ENCODE measurements at places on chromosomes 11 and 22.

GRCh38 chr22:25066861-25067435, 114.4 kb downstream of the KIAA1671 start:
- DNase-seq, result no peak

GRCh38 chr11:28537822-28538221, 429.6 kb downstream of the METTL15 start:
- DNase-seq, result no peak

DNA sequence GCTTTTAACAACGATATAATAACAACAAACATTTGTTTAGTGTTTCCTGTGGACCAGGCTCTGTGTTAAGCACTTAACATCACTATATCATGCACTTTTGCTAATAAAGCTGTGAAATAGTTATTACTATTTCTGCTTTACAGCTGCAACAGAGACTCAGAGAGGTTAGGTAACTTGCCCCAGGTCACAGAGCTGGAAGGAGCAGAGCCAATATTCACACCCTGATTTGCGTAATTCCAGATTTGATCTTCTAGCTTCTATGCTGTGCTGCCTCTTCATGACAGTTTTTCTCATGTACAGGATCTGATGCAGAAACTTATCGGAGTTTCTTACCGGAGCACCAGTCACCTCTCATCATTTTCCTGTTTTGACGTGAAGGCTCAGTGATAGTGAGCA, 33.6 kb upstream of the EHF start:
- DNase-seq, result no peak

GRCh38 chr11:39374963-39375698, 2084.3 kb downstream of the LRRC4C start:
- DNase-seq, result no peak

- no peak for DNase-seq
Observed at GRCh38 chr11:27234043-27234668, 128.9 kb downstream of the CCDC34 start.

DNA sequence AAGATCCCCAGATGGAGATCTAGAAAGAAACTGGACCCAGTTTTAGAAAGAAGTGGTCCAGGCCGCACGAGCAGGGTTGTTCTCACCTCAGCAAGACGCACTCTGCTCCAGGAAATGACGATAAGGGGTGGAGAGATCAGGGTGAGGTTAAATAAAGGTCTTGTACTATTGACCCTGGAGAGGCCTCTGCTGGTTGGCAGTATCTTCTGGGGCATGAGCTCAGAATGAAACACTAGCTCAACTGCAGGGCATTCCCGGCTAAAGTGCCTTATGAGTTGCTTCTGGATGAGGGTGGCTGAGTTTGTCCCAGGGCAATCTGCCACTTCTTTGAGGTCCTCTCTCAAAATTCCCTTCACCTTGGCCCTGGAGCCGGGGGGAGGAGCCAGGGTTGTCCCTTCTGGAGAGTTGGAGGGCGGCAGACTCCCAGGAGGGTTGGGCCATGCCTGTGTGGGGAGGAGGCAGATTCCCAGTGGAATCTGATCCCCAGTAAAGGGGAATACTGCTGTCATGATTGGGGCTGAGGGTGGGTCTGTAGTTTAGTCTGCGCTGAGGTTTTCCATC, 10.9 kb downstream of the USP2 start:
- DNase-seq, result no peak

GRCh38 chr11:80860632-80861031, 1419.8 kb upstream of the TENM4 start:
- DNase-seq, result no peak

- DNase-seq, result no peak
Observed at GRCh38 chr11:4626207-4627099, 10.8 kb upstream of the OR51D1 start.

GRCh38 chr11:45332276-45332934, 46.3 kb upstream of the SYT13 start:
- DNase-seq, result no peak

GRCh38 chr11:111441443-111441842, 62.4 kb upstream of the POU2AF1 start:
- DNase-seq, result no peak

- no peak for DNase-seq
Observed at GRCh38 chr22:19942157-19943081, 801 bp upstream of the TXNRD2 start.

- DNase-seq, result no peak
Observed at GRCh38 chr22:33848251-33848650, 72.0 kb downstream of the LARGE1 start.

- no peak for DNase-seq
Observed at GRCh38 chr11:57313788-57314135, 11.0 kb downstream of the TNKS1BP1 start.

DNA sequence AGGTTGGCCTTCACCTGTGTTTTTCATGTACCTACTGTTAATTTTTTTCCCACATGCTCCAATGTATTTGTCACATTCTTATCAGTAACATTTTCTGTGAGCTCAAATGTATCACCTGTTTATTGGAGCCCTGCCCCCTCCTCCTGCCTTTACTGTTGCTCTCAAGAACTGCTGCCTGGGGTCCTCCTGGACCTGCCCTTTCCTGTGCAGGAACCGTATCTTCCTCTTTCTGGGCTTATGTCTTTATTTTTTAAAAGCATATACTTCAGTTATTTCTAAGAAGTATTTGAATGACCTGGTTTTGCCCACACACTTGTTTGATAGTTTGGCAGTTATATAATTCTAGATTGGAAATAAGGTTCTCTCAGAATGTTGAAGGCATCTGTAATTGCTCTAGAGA, 5.9 kb downstream of the FAM118B start:
- DNase-seq, result no peak

DNA sequence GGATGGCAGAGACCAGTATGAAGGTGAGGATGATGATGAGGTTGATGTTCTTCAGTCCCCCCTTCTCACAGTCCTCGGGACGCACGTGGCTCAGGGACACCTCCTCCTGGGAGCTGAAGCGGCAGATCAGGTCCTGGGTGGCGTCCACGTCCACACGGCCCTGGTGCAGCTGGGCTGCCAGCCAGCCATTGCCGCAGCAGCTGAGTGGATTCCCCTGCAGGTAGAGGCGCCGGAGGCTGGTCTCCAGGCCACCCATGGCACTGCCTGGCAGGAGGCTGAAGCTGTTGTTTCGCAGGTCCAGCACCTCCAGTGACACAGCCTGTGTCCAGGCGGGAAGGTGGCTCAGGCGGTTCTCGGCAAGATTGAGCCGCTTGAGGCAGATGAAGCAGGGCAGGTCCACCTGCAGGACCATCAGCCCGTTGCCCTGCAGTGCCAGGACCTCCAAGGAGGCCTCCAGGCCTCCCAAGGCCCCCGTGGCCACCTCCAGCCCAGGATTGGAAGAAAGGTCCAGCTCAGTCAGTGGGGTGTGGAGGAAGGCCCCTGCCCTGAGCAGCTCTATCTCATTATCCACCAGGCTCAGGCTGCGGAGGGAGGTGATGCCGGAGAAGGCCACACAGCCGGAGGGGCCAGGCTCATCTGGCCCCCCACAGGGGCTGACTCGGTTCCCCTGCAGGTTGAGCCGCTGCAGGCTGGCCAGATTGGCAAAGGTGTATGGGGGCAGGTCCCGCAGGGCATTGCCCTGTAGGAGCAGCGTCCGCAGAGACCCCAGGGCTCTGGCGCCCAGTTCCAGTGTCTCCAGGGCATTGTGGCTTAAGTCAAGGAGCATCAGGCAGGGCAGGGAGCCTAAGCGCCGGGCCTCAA, 10.6 kb downstream of the LRRC32 start:
- no peak for DNase-seq

DNA sequence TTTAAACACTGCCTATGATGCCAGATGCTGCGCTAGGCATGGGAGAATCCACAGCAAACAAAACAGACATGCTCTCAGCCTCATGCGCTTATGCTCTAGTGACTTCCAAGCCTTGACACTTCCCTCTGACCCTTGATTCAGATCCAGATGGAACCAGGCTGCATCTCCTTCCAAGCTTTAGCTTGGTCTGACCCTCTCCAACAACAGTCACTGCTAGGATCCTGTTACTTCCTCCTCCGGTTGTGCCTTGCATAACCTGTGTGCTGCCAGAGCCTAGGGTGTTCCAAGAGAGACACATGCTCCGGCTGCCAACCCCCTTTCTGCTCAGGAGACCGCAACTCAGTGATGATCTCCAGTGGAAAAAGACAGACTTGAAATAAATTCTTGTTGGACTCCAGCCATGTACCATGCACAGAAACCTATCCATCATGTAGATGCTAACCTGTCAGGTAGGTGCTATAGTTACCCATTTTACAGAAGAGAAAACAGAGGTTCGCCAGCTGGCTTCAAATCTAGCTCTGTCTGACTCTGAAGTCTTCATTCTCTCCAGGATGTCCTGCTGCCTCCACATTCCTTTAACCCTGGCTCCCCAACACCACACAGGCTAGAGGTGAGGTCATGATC, 136.3 kb upstream of the TEAD1 start:
- DNase-seq, result no peak

GRCh38 chr11:70661761-70662501, 263.6 kb downstream of the CTTN start:
- no peak for DNase-seq

DNA sequence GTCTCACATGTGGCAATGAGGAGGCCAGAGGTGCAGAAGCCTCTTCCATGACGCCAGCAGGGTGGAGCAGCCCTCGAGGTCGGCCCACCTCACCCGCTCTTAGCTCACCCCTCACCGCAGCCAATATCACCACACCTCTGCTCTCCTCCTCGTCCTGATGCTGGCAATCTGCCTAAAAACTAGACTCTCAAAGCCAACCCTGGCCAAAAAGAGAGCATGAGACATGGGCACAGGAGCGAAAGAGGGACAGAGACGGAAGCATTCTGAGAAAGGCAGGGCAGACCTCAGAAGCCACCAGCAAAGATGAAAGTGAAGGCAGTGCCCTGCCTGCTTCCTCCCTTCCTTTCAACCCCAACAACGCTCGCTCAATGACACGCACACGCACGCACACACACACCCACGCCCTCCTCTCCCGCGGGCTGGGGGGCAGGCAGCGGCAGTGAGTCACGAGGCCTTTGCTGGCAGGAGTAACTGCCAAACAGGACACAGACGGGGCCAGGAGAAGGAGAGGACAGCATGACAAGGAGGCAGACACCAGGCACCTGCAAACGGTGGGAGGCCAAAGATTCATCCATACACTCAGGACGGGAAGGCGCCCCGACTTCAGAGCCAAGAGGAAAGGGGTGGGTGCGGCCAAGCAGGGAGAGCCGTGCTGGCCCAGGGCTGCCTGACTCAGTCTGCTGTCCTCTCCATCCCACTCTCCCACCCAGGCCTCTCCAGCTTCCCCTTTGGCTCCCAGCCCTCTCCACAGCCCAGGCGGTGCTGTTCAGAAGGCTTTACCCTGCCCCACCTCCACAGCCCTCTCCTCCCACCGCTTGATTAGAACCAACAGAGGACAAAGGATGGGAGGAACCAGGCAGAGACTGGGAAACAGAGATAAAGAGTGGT, 11.4 kb downstream of the IGSF9B start:
- no peak for DNase-seq

- no peak for DNase-seq
Observed at GRCh38 chr11:57406337-57406904, 16.0 kb upstream of the PRG2 start.

- no peak for DNase-seq
Observed at GRCh38 chr11:69914286-69915150, 95.3 kb upstream of the FGF3 start.

GRCh38 chr22:44711690-44712555, 9.9 kb downstream of the PRR5 start:
- DNase-seq, result no peak

GRCh38 chr11:3834664-3835461, 5.9 kb downstream of the RHOG start:
- DNase-seq, result no peak

DNA sequence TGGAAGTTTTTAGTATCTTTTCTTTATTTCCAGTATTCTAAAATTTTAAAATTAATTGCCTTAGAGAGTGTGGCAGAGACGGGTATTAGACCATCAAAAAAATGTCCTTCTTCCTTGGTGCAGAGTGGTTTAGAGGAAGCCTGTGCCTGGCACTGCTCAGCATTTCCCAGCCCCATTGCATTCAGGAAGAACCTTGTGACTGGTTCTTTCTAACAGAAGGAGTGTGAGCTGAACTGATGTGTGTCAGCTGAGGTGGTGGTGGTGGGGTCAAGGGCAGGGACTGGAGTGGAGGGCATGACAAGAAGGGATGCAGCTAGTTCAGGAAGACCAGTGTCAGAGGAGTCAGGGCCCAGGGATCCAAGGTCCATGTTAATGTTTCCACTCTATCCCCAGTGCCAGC, 58.7 kb upstream of the FDX1 start:
- DNase-seq, result no peak

- no peak for DNase-seq
Observed at GRCh38 chr11:102223859-102224258, 93.4 kb upstream of the BIRC3 start.

- DNase-seq, result no peak
Observed at GRCh38 chr11:72425053-72425980, 9.0 kb downstream of the CLPB start.

DNA sequence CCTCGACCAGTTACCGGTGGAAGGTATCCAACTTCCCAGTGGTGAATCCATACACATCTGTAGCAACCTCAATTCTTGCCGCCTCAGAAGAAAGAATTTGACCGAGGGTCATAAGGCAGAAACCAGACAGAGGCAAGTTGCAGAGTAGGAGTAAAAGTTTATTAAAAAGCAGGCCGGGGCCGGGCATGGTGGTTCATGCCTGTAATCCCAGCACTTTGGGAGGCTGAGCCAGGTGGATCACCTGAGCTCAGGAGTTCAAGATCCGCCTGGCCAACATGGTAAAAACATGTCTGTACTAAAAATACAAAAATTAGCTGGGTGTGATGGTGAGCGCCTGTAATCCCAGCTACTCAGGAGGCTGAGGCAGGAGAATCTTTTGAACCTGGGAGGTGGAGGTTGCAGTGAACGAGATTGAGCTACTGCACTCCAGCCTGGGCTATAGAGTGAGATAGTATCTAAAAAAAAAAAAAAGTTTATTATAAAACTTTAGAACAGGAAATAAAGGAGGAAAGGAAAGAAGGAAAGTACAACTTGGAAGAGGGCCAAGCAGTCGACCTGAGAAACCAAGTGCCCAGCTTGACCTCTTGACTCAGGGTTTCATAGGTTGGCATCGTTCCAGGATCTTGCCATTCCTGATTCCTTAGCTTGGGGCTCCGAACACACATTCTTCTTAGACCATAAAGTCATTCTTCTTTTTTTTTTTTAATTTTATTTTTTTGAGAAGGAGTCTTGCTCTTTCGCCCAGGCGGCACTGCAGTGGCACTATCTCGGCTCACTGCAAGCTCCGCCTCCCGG, 27.8 kb downstream of the RGL4 start:
- no peak for DNase-seq

DNA sequence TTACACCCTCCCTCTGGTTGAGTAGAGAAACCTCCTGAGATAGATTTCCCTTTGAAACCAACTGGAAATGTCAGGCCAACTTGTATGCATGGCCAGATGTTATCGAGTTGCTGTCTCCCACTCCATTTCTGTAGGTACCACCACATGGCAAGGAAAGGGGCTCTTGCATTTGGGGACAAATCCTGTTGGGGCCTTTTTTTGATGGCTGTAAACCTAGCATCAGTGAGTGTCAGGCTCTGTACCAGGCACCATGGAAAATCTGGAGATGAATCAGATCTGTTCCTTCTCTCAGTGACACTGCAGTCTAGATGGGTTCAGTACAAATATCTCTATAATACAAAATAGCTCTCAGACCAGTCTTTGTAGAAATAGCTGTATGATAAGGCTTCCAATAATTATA, 58.4 kb downstream of the TRAF6 start:
- DNase-seq, result no peak

- no peak for DNase-seq
Observed at GRCh38 chr11:29641201-29641600, 375.6 kb downstream of the KCNA4 start.

- no peak for DNase-seq
Observed at GRCh38 chr11:94774345-94774744, 6.2 kb downstream of the AMOTL1 start.
